HT-29 (cell line): ENCODE measurements at places on chromosomes 3 and 15.

GRCh38 chr3:128723477-128723876, 2.5 kb upstream of the RAB7A start:
- no peak for DNase-seq

DNA sequence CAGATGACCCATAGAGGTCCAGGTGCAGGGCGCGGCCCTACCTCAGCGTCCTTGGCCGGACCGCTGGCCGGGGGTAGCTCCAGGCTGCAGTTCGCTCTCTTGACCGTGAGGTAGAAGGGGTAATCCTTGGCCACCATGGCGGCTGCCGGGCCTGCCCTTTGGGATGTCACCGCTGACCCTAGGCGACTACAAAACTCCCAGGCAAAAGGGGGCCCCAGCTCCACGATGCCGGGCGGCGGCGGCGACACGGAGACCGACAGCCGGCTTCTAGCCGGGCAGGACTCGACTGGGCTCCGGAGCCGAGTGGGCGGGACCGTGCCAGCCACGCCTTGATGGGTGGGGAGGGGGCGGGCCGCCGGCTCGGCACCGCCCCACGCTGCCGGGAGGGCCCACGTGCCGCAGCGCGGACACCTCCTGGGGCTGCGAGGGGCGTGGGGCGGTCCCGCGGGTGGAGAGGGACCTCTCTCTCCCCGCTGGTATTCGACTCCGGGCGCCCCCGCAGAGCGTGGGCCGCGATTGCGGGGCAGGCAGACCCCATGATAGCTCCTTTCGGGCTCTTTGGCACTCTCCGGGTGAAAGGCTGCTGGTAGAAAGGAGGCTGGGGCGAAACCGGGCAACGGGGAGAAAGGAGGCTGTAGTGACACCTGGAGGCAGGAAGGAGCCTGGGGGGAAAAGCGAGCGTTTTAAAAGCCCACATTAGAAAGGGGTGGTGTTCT, at the start of gene ARHGEF3:
Gene ARHGEF3, minus strand, starts transcription at position 288 of the 716 bp plus-strand sequence. Its CDS starts 151 bp downstream, at position 137.
- peak; percentile 74 for DNase-seq

DNA sequence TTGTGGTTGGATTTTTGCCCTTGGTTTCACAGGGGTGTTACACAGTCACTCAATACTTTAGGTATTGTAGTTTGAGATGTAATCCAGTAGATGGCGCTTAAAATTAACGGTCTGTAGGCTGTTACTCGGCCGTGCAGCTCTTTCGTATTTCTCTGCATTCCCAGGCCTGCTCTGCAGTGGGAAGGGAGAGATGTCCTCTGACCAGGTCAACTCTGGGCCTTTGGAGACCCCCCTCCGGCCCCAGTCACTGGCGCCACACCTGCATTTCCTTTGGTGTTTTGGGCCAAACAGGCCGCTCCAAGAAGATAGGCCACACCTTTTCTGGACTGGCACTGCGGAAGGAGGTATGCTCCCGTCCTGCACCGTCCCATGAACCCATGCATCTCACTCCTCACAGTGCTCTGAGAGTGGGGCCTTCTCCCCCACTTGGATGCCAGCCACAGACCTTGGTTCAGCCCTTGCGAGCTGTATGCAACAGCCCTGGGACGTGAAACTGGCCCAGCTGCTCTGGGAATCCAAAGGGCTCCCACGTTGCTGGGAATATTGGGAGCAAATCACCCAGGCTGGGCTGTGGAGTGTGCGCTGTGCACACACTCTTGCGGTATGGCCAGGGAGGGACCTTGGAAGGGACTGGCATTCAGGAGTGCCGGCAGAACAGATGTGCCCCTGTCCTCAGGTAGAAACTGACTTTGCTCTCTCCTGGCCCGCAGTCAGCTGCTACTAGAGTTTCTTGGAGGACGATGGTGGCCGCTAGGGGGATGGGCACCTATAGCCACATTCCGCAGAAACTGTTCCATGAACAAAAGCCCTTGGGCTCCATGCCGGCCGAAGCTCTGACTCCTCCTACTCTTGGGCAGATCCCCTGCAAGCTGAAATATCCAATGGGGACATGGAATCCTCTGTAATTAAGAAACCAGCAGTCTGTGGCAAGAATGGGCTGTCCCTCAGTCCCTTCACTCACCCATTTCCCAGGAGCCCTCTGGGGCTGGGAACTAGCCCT, 410.5 kb upstream of the CADM2 start:
- DNase-seq, result peak; percentile 0

- no peak for DNase-seq
Measured at GRCh38 chr3:123276346-123277006, 74.7 kb downstream of the SEC22A start.

DNA sequence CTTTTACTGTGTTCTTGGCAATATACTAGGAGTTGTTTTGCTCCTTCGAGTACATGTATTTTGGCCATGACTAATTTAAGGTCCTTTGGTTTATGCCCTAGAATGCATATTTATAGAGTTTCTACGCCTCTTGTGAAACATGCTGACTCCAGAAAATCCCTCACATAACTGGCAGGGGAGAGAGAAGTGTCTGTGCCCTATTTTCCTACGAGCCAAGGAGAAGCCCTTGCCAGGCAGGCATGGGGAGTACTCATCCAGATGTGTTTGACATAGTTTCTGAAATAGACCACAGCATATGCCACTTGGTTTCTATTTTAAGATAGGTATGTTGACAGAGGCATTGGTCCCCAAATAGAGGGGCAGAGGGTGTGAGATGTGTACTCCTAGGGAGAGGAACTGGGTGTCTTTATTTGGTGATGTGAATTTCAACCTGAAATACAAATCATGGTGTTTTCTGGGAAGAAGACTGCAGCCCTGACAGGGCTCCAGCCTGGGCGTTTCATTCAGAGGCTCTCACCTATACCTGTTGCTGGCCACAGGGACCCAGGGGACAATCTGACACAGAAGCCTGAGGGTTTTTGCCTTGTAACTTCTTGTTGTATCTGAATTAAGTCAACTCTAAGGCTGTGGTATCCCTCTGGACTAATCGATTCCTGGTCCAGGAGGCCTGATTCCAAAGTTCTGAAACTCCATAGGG, 267.8 kb upstream of the C2CD4B start:
- DNase-seq, result no peak

DNA sequence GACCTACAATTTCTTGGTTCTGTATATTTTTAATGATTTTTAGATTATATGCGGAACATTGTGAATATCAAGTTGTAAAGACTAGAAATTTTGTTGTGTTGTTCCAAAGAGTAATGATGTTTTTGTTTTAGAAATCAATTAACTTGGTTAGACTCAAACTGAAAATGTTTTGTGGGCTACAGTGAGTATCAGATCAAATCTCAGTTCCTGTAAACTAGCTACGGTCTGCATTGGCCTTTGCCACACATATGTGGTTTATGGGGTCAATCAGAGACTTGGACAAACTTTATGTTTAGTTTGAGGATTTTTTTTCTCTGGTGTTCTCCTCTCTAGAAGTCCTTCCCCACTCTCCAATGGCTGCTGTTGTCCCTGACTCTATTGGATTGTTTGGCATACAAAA, 308.0 kb upstream of the THRB start:
- no peak for DNase-seq

DNA sequence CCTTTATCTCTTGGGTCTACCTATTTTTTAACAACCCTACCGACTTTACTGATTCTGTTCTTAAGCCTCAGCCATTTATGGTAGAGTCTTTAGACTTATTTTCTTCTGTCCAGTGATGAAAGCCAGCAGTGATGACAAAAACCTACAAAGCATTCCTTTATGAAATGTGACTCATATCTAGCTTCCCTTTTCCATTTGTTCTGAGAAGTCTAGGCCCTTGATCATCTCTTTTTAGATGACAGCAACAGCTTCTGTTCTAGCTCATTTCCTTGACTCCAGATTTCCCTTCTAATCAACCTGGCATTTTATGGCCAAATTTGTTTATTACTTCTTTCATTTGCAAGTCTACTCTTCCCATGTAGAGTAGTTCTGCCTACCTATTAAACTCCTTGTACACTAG, 36.1 kb downstream of the CFAP44 start:
- DNase-seq, result no peak

- peak; percentile 12 for DNase-seq
Measured at GRCh38 chr15:27669641-27670040, 429.5 kb downstream of the OCA2 start.

DNA sequence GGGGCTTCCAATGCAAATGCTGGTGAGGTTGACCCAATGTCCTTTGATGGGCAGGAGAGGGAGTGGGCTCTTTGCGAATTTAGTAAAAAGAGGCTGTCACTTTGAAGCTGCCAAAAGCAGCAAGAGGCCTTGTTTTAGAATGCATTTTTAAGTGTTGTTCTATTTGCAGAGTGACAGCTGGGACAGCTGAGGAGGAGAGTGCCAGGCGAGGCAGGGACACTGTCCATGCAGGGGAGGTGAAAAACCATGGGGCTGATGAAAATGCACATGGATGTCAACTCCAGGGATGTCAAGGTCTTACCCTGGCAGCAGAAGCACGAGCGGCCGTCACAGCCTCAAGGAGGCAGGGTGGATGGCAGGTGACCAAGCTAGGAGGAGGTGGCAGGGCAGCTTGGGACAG, 279.8 kb downstream of the ADAMTS17 start:
- DNase-seq, result no peak

- no peak for DNase-seq
Measured at GRCh38 chr15:52290800-52291199, 4.8 kb downstream of the MYO5C start.

GRCh38 chr3:168025076-168025475, 70.6 kb downstream of the GOLIM4 start:
- DNase-seq, result no peak

DNA sequence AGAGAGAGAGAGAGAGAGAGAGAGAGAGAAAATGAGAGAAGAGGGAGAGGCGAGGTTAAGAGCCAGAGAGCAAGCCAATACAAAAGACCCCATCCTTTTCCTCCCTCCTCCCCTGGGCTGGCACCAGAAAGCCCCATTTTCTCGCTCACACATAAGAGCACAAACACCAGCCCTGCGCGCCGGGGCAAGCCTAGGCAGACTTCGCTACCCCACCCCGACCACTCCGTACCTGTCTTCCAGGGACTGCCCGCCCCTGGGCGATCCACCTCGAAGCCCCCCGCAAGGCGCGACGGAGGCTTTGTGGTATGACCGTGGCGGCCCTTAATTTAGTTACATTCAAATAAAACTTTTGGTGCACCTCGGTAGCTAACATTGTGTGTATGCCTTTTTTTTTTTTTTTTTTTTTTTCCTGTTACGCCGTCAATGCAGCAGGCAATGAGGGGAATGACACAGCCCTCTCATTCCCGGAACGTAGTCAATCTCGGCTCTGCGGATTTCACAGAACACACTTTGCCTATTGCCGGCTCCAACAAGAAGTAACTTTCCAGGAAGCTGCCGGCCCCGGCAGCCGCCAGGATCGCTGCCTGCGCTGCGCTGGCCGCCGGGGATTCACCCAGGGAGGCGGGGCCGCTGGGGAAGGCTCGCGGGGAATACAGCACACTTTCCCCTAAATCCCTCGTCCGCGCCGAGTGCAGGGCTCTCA, 7.7 kb downstream of the BCL6 start:
- DNase-seq, result peak; percentile 49
